ENCODE measurements at places on chromosomes 5 and 9. TPM values are rescaled to one million over a fixed set of nuclear protein-coding genes. Genes with fewer than 3 reads are reported as not detected.
A peak's percentile ranks its signal among the peaks of the same experiment; 100 is the strongest.

DNA sequence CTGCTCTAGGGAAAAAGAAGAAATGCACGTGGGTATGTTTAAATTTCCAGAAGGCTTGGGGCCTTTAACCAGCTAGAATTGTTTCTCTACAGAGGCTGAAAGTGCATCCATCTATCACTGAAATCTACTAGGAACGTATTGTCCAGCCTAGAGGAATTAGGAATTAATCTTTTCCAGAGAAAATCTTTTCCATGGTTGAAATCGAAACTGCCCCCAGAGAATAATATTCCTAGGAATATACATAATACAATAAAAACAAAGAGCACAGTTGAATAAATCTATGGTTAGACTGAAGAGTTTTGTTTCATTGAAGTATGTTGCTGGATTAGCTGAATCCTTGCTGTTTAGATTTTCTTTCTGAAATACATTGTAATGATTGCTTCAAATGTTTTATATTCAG, 378.5 kb downstream of the PLK2 start:
- no peak for DNase-seq

- DNase-seq = no peak
Measured at GRCh38 chr9:137275203-137275587, 2.3 kb upstream of the TOR4A start.

DNA sequence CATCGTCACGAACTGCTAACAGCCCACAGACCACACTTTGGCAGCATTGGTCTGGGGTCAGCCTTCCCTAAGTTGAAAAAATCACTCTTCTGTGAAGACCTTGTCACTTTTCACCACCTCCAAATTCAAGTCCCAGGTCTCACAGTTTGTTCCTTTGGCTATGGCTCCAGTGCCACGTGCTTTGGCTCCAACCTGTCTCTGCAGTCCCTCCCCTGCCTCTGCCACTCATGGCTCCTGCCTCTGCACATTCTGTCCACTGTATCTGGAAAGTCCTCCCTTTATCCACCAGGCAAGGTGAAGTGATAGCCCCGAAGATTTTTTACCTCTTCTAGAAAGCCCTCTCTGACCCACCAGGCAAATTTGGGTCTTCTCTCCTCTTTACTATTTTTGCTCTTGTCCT, 5.3 kb downstream of the CKMT2 start:
- DNase-seq = no peak

DNA sequence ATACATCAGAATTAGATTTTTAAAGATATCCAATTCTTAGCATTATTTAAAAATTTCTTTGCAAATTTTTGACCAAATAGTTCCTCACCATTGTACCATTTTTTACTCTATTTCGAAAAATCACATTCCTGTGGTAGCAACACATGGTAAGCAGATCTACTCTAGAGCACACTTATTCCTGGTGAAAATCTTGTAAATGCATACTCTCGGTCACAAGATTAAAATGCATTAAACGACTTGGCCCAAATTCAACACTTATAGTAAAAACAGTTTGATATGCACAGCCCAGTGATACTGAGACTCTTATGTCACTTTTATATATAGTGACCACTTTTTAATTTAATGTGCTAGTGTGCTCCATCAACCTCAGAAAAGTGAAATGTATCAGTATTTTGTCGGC, 208.8 kb upstream of the TARS1 start:
- no peak for DNase-seq

GRCh38 chr5:14906628-14907027, 35.0 kb upstream of the ANKH start:
- no peak for DNase-seq

DNA sequence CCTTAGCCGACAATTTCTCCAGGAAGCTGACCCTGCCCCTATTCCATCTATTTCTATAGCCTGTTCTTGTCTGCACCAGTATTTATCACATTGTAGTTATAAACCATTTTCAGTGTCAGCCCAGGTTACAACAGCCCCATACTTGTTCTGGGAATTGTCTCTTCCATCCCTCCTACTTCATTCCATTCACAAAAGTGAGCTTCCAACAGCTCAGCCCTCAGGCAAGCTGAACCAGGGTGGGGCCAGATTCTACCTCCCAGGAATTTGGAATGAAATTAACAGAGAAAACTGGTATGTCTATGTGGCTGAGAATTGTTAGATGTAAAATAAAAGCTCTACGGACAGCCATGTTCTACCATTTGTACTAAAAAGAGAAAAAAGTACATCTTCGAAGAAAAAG, 36.1 kb downstream of the STRBP start:
- no peak for DNase-seq

TRAF1 gene
- 14.0 TPM for total RNA-seq

- no peak for DNase-seq
Measured at GRCh38 chr9:132557159-132557558, 25.2 kb upstream of the BARHL1 start.

- no peak for DNase-seq
Measured at GRCh38 chr5:149046196-149046829, 16.5 kb downstream of the SH3TC2 start.

DNA sequence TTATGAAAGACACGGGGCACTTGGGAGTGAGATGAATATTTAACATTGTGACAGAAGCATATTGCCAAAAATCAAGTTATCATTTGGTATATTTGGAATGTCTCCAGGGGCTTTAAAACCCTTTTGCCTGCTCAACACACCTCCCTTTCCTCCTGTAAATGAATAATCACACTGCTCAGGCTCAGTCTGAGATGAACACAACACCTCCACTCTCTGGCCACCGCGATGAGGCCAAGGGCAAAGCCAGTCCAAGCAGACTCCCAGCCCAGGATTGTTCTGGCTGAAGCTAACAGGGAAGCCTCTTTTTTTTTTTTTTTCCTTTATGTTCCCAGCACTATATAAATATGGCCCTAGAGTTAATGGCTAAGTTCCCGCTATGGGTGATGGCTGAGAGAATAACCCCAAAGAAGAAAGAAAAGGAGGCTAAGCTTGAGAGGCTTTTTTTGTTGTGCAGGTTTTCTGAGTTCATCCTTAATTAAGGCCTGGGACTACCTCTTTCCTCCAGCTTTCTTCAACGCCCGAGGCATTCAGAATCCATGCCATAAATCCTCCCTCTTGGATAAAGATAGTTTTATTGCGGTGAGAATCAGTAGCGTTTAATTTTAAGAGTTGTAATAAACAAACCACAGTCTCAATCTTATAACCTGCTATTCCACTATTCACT, 10.5 kb upstream of the ERAP1 start:
- no peak for DNase-seq

DNA sequence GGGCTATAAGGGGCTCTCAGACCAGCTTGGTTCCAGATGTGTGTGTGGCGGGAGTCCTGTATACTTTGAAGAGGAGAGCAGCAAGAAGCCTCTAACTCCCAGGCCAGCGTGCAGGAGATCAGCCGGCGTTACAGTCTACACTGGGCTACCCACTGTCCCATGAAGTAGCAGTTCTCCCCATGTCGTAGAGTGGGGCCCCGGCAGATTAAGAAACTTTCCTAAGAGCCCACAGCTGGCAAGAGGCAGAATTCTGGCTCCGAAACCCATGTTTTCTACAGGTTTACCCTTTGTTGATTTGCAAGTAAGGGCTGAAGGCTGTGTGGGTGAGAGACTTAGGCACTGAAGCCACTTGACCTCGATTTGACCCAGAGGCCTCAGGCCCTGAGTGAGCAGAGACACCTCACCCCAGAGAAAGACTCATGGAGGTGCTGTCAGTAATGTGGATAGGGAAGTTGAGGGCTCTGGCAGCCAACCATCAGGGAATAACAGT, 881 bp upstream of the B4GALT1 start:
- DNase-seq = peak; percentile 41

DNA sequence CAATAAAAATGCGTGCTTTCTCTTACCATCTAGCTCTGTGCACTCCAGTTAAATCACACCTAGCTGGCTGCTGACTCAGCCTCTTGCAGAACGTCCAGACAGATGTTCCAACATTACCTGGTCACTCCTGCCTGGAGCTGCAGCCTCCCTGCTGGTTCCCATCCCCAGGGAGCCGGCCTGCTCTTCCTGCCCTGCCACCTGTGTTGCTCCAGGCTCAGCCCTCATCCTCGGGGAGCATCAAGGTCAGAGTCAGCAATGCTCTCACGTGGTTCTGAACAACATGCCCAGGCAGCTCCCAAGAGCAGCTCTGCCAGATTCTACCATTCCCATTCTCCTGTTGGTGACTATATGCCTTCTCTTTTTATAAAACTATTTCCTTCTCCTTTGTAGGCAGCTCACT, 81.3 kb downstream of the GADD45G start:
- no peak for DNase-seq

SLC2A8 gene
- 55.7 TPM for total RNA-seq

NR3C1 gene
- total RNA-seq = 29.7 TPM

TYRP1 gene
- 0.70 TPM for total RNA-seq

DPM2 gene
- 27.3 TPM for total RNA-seq

PCDHGB3 gene
- total RNA-seq = 2.3 TPM

GRCh38 chr5:122921826-122922225, 76.4 kb downstream of the SNX24 start:
- DNase-seq = no peak

MATR3 gene
- 217 TPM for total RNA-seq

TERT gene
- 1.5 TPM for total RNA-seq

- no peak for DNase-seq
Measured at GRCh38 chr5:108366500-108366899, 15.4 kb downstream of the FBXL17 start.

GRCh38 chr9:127647451-127647850, 35.4 kb downstream of the STXBP1 start:
- peak; percentile 7 for DNase-seq

ANKDD1B gene
- total RNA-seq = not detected

DNA sequence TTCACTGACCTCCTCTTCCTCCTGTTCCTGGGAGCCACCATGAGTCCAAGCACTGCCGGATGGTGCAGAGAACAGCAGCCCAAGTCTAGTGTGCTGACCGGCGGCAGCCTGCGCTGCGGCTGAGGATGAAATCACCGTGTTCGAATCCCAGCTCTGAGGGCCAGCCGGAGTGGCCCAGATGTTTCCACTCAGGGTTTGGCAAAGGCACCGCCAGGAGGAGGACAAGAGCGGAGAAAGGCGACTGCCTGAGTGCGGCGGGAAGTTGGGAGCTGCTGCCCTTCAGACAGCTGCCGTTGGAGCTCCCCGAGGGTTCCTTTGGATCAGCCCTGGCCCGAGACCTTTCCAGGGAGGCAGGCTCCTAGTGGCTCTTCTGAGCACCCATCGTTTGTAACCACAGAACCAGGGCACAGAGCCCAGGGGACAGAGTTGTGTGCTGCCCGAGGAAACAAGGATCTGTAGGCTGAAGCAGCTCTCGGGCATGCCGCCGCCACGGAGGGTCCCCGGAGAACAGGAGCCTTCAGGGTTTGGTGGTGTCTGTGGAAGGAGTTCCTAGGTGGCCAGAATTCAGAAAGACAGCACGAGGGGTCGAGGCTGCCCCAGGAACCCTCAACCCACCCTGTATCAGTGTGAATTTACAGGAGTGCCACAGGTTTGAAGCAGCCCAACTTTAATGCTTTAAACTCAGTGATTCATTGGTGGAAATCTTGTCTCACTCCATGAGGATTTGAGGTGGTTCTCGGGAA, 115.6 kb upstream of the COL5A1 start:
- DNase-seq = peak; percentile 46

CCNJL gene
- 15.1 TPM for total RNA-seq

- DNase-seq = no peak
Measured at GRCh38 chr9:88808019-88808656, 183.1 kb upstream of the S1PR3 start.

DNA sequence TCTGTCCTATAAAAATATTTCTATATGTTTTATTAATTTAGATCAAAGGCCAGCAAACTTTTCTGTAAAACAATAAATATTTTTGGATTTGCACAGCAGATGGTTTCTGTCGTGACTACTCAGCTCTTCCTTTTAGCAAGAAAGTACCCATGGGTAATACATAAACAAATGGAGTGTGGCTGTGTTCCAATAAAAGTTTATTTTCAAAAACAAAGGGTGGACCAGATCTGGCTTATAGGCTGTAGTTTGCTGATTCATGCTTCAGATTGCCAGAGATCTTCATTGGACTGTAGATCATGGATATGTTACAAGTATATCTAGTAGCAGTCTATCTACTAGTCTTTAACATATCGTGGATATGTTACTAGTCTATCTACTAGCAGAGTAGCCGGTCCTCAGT, 590.5 kb downstream of the CSNK1G3 start:
- DNase-seq = no peak

DNA sequence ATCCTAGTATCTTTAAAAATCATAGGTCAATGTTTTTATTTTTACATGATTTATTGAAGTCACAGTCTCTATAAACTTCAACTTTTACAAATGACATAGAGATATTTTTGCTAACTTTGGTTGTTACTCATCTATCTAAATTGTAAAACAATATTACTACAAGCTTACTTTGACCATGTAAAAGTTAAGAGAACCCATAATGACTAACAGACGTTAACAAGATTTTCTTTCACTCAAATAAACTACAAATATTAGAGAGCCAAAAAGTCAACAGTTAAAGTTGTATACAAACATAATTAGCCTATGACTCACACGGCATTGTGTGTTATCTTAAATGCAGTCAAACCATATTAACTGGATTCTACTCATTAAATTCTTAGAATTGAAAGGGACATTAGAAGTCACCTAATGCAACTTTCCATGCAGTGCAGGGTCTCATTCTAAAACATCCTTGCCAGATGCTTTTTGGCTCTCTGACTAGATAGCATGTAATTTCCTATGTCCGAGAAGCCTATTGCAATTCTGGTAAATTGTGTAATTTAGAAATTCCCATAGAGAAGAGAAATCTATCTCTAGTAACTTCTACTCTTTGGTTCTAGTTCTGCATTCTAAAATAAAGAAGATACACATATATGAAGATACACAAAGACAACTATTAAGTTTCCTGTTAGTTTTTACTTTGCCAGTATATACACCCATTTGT, 42.2 kb upstream of the UGT3A2 start:
- DNase-seq = no peak

GRCh38 chr5:57784121-57784520, 301.5 kb upstream of the ACTBL2 start:
- no peak for DNase-seq

GRCh38 chr5:159663986-159664385, 252.3 kb upstream of the ADRA1B start:
- DNase-seq = no peak

GRCh38 chr5:56251440-56251839, 18.3 kb upstream of the ANKRD55 start:
- DNase-seq = no peak

IL33 gene
- total RNA-seq = 7.4 TPM

SV2C gene
- 0.85 TPM for total RNA-seq

DNA sequence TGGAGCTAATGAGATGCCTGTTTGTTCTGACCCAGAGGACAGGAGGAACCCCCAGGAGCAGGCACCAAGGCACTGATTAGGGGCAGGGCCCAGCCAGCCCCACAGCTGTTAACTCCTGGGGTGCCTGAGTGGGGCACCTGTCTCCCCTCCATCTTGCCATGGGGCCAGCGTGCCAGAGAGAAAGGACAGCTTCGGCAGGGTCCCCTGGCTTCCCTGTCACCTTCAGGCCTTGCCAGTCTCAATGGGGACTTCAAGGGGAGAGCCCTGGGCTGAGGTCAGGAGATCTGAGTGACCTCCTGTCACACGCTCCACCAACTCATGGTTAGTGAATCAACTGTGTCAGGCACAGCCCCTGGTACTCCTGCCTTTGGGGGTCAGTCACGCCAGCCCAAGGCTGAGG, 152.7 kb upstream of the MVB12B start:
- no peak for DNase-seq

PCDHGA9 gene
- total RNA-seq = 4.7 TPM

Data from Peyer's patch (tissue), 4 donors.